ENCODE measurements at places on chromosomes 11 and 22.

GRCh38 chr22:35226958-35227647, 30.2 kb upstream of the HMGXB4 start:
- DNase-seq = no peak

DNA sequence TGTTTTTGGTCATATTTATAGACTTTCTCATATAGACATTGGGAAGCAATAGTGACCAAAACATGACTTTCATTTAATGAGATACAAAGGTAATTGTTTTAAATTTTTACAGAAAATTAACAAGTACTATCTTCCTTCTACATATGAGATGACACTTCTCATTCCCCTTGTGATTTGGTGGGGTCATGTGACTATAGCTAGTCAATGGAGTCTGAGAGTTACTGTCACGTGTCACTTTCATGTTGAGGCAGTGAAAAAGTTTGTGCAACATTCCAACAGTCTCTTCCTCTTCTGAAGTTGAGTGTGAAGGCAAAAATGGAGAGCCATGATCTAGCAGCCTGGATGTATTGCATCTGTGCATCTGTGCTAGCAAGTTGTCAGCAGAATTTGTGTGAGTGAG, 618.3 kb upstream of the LRRC4C start:
- DNase-seq = no peak

DNA sequence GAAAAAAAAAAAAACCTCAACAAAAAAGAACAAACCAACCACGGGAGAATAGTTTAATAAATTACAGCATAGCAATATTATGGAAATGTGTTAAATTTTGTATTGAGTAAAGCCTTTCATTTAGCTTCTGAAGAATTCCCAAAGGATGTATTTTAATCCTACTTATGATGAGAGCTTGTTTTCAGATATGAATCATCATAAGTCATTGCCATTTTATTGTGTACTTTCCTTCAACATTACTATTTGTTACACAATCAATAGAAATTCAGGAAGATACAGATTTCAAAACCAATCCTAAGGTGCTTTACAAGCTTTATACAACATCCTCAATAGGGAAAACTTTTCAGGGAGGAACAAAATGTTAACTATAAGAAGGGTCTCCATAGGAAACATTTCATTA, 200.6 kb upstream of the CTSC start:
- DNase-seq = no peak

DNA sequence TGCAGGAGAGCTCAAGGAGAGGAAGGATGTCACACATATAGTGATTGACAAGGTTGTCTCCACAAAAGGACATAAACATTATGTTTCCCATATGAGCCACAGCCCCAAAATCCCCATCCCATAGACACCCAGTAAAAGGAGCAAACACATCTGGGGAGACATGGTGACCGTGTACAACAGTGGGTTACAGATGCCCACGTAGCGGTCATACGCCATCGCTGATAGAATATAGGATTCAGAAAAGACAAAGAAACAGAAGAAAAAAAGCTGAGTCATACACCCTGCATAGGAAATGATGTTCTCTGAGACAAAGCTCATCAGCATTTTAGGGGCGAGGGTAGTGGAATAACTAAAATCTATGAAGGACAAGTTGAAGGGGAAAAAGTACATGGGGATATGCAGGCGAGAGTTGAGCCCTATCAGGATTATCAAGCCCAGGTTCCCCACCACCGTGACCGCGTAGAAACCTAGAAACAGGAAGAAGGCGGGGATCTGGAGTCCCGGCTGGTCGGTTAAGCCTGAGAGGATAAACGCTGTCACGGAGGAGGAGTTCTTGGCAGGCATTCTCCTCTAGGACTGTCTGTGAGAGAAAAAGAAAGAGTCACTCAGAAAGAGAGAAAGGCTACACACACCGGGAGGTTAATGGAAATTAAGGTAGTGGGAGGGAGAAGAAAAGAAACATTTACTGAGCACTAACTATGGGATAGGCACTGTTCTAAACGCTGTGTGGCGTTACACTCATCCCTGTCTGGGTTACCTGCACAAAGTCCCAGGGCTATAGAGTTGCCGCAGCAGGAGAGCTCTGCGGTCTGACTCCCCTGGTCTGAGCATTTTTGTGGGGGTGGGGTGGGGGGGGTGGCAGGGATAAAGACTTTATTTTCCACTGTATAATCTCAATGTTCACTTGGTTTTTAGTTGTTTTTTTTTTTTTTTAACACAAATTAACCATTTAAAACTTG, 36.1 kb upstream of the OR8B8 start:
- peak; percentile 8 for DNase-seq

- no peak for DNase-seq
These were observed 30.4 kb downstream of the ADAMTS15 start for GRCh38 chr11:130478881-130479280.

DNA sequence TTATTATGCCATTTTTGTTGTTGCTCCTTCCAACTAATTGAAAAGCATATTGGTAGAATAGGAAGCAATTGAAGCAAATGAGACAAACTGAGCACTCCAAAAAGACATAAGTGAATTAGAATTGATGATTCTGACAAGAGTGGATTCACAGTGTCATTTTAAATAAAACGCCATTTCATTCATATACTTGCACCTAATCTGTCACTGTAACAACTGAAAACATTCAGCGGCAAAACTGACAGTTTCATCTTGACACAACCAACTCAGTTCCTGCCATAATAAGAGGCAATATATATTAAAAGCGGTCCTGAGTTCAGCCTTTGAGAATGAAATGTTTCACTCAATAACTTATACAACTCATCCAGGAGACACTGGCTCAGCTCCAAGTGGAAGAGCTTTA, 306.8 kb downstream of the CNTN5 start:
- DNase-seq = no peak

DNA sequence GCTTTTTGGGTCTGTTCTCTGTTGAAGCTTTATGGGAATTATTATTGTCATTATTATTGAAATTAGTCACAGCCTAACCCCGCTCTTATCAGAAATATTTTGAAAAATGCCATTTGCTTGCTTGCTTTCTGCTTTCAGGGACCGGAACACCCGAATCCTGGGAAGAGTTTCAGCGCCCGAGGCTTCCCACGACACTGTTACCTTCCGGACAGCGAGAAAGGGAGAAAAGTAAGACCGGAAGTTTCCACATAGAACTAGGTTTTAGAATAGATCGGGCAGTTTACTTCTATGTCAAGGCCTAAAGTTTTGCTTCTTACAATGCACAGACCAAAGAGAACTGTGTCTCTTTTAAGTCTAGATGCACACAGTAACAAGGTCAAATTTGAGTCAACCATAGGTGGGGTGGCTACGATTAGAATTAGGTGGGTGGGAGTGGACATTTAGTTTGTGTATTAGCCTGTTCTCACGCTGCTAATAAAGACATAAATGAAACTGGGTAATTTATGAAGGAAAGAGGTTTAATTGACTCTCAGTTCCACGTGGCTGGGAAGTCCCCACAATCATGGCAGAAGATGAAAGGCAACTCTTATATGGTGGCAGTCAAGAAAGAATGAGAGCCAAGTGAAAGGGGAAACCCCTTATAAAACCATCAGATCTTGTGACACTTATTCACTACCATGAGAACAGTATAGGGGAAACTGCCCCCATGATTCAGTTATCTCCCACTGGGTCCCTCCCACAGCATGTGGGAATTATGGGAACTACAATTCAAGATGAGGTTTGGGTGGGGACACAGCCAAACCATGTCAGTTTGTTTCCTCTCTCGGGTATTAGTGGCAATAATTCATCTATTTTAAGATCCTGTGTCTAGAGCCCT, 12.9 kb downstream of the MPEG1 start:
- DNase-seq = peak; percentile 58

DNA sequence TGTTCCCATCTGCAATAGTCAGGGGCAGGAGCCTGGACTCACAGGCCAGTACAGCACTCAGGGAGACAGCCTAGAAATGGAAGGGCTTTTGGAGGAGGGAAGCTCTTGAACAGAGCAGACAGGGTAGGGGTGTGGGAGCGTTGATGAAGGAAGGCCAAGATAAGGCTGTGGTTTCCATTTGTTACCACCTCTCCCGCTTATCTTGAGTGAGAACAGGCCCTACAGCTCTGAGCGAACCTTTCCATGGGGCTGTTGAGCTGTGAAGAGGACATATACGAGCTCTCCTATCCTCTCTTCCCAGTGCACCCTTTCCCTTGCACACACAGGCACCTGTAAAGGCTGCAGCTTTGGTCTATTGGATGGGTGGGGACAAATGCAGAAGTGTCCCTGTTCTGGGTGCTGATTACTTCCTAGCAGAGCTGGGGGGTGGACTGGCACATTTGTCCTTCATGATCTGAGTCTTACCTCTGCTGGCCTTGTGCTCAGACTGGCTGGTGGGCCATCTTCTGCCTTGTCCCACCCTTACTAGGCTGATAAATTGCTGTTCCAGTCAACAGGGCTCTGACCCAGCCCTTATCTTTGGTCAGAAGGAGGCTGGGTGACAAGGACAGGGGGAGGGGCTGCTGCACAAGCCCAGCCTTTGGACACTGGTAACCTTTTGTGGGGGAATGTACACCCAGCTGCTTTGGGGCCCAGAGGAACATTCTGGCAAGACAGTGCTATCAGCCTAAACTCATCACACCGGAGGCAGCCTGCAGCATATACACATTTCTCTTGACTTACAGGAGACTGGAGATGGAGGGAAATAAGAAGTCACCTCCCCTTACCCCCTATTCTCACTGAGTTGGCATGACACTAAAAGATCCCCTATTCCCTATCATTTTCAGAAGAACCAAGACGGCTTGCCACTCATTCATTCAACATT, 80.1 kb upstream of the NNMT start:
- no peak for DNase-seq

DNA sequence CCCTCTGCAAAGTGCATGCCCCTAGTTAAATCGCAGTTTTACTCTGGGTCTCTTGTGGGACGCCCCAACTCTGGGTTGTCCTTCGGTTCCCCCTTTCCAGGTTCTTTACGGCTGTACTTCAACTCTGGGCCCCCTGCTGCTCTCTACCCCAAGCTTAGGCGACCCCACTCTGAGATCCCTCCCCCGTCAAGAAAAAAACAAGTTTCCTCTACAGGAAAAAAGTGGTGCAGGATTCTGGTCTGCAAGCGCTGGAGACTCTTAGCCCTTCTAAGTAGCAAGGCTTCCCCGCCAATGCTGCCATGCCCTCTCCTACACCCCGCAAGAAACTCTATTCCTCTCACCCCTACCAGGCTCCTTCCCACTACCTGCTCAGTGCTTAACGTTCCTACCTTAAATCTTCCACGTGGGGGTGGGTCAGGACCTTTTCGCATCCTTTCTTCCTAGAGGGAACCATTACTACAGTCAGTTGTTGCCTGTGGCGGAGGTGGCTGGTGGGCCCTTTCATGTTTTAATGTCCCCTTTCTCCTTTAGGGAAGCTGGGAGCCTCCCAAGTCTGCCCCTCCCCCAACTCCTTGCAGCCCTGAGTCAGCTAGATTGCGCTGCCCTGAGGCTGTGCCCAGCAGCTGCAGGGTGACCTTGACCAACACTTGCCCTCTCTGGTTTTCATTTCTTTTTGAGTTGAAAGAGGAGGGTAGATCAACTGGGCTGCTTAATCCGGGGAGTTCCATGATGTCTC, 1.4 kb downstream of the NEFH start:
- DNase-seq = no peak

- no peak for DNase-seq
These were observed 305.9 kb upstream of the MTNR1B start for GRCh38 chr11:92663539-92663938.

DNA sequence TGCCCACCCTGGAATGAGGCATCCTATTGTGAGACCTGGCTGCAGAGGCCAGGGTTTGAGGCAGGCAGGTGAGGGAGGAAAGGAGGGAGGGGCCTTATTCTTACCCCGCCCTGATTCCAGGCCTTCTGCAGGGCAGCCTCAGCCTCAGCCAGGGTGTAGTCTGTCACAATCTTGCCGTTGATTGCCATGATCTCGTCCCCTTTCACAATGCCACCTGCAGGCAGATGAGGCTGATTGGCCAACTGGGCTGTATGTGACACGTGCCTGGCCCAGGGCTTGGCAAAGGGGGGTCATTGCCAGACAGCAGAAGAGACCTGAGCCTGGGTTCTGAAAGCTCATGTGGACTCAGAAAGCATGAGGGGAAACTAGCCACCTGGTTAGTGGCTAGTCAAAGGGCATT, 21.4 kb upstream of the ABCC8 start:
- DNase-seq = no peak

DNA sequence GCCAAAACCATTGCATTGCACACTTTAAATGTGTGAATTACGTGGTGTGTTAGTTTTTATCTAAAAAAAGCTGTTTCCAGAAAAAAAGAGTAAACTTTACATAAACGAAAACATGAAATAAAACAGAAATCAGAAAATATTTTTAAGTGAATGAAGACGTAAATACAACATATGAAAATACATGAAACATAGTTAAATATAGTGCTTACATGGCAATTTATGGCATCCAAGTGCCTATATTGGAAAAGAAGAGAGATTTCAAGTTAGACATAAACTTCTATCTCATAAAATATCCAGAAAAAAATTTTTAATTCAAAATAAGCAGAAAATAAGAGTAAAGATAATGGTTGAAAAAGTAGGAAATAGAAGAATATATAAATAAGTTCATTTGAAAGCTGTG, 11.9 kb upstream of the OR8D2 start:
- no peak for DNase-seq

GRCh38 chr11:22244986-22245592, 52.2 kb downstream of the ANO5 start:
- DNase-seq = peak; percentile 5

GRCh38 chr11:44388828-44389657, 79.1 kb upstream of the ALX4 start:
- DNase-seq = no peak

GRCh38 chr11:7578276-7578955, 64.6 kb downstream of the PPFIBP2 start:
- DNase-seq = no peak

DNA sequence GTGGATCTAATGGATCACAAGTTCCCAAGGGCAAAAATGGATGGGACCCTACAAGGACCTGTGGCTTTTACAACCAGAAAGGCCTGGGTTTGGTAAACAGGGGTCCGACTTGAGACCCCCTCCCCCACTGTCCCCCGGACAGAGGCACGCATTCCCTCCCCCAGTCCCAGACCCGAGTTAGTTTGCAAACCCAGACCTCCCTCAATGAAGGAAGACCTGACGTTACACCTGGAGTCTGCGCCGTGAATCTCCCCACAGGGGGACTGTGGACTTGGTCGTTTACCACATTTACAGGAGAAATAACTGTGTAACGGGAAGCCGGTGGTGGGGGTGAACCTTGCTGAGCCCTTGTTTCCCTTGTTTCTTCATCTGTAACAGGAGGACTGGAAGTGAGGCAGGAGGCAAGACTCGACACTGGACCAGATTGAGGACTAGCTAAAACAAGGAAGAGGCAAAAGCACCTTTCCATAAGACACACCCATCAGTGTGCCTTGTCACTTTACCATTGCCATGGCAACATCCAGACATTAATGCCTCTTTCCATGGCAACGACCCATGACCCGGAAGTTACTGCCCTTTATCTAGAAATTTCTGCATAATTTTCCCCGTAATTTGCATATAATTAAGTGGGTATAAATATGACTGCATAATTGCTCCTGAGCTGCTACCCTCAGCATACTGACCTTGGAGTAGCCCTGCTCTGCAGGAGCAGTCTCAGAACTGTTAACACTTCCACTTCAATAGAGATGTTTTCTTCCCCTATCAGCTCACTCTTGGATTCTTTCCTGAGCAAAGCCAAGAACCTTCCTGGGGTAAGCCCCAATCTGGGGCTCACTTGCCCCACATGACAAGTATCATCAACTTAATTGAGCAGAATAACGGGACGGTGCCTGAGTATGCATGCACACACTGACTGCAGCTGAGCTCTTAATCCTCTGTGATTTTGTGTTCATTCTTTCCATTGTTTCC, 25.4 kb downstream of the PDGFB start:
- DNase-seq = no peak

Measured in GM10248 (cell line).